ENCODE measurements at places on chromosomes 6 and 20.

GRCh38 chr6:131073577-131073976 is 10.5 kb upstream of the EPB41L2 start:
- DNase-seq, result no peak

- no peak for DNase-seq
These were observed 17.5 kb upstream of the MRGBP start for GRCh38 chr20:62778601-62779416.

GRCh38 chr20:19112828-19113227 is 99.6 kb upstream of the SLC24A3 start:
- DNase-seq, result no peak

- peak; percentile 48 for DNase-seq
These were observed 30.4 kb downstream of the KCNQ2 start for GRCh38 chr20:63442100-63442493.

DNA sequence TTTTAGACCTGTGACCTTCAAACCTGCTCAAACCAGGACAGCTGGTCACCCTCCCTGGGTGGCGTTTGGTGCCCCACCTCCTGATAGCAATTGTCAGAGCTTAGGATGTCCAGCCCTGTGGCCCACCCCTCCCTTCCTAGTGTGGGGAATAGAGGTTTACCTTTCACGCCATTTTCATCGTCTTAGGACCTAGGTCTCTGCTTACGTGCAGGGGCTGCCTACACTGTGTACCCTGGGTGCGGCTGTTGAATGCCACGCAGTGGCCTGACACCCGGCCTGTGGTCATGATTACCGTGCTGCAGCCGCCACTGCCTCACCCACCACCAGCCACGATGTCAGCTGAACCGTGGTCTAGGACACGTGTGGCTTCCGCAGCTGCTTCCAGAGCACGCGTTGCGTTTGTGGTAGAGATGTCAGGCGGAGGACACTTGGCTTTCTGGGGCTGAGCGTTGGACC is 157.3 kb downstream of the DTNBP1 start:
- DNase-seq, result no peak

DNA sequence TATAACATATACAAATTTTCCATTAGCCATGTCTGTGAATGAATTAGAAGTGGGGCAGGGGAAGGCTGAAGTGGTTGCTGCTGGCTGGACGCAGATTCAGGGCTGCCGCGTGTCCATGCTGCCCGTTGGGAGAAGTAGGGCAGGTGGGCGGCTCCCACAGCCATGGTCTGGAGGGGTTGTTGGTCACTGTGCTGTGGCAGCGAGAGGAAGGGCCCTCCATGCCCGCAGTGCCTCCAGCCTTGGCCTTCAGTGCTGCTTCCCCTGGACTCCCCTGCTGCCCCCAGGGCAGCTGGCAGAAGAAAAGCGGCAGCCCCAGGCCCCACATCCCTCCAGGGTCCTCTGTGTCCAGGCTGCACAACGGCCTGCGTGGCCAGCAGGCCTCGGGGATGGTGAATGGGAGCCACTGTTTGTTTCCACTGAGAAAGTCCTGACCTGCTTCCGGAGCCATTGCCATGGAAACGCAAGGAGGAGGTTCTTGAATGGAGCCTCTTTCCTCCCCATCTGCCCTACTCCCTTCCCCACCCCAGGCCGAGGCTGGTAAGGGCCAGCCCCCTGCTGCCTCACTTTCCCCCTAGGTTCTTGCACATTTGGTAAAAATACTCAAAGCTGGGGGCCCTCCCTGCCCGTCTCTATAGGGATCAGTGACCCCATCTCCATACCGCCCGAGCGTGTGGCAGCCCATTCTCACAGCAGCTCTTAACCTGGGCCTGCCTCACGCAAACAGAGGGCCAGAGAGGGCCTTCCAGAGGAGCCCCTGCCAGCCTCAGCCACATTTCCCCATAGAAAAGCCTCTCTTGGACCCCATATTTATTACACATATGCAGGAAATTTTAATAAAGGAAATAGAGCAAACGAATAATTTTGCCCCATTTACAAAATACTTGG is 113.3 kb downstream of the SASH1 start:
- no peak for DNase-seq

DNA sequence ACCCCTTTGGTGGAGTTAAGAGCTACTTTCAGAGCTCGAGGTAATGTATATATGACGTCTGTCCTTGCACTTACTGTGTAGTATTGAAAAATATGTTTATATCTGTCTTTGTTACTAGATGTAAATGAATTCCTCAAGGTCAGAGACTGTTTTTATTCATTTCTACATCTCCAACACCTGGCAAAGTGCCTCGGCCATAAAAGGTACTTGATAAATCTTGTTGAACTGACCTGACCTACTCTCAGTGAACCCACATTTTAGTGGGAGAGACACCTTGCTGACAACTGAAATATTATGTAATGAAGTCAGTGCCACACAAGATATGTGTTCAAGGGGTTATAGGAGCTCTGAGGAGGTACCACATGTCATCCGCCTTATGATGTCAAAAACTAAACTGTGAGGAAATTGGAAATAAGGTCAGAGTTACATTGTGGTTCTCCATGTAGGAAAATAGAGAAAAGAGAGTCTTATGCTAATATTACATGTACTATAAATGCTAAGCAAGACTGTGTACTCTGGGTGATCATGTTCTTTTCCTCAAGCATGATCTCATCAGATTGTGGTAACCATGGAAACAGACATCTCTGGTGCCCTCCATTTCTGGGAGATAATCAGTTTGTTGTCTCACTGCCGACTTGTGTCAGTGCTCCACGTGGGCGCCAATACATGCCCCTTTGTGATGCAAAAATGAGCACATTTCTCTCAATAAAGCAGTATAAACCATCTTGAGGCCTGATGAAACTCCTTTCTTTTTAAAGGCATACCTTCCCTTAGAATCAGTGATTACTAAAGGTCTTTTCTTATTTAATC is 5.7 kb upstream of the TMEM30A start:
- no peak for DNase-seq

DNA sequence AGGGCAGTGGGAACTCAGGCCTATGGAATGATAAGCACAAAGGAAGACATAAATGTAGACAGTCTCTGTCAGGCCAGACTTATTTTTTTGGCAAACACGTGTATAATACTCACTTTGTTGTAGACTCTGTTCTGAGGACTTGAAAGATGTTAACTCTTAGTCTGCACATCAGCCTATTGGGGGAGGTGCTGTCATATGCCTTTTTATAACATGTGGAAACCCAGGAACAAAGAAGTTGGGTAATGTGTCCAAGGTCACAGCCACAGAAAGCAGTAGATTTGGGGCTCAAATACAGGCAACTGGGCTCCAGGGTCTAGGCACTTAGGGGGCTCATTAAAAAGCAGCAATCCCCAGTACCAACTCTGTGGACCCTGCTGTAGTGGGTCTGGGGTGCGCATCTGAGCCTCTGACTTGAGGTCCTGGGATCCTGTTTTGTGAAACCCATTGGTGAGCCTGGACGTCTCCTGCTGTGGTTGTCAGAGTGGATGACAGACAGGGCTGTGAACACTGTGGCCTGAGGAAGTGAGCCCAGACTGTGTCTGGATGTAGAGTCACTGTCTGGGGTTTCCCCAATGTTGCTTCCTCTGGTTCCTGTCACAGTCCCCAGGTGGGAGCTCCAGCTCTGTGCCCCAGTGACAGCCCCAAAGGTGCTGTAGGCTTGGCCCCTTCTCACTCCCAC is 50.0 kb downstream of the CDH26 start:
- DNase-seq, result no peak

DNA sequence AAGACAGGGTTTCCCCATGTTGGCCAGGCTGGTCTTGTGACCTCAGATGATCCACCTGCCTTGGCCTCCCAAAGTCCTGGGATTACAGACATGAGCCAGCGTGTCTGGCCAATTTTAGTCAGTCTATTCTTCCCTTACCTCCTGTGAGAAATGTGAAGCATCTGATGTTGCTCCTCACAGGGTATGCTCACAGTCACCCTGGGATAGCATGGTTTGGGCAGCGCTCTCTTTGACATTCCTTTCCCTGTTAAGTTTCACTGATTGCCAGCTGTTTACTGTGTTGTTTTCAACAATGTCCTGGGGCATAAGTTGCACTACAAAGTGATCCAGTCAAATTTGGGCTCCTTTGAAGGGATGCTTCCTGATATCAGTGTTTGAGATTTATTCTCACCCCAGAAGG is 13.1 kb downstream of the CDC5L start:
- no peak for DNase-seq

DNA sequence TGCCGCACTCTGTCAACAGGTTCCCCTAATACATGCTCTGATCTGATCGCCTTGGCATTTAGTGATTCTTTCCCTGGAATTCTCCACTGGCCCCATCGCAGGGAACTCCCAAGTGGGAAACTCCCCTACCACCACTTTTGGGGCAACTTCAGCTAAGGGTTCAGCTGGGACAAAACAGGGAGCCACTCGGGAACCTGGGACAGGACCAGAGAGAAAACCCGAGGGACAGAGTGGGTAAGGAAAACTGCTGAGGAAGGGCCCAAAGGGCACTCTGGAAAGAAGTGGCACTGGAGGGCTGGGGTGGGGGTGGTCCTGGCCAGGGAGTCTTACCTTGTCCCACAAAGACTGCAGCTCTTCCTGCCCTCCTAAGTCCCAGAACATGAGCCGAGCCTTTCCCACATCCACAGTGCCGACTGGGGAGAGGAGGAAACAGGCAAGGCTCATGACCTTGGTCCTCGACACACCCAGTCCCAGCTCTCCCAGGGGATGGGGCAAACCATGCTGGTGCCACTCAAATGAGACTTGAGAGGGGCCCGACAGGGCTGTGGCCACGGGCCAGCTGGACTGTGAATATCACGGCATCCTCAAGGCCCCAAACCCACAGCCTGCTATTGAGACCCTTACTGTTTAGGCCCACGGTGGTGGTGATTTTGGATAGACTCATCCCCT is 1.6 kb downstream of the ARFRP1 start:
- no peak for DNase-seq

DNA sequence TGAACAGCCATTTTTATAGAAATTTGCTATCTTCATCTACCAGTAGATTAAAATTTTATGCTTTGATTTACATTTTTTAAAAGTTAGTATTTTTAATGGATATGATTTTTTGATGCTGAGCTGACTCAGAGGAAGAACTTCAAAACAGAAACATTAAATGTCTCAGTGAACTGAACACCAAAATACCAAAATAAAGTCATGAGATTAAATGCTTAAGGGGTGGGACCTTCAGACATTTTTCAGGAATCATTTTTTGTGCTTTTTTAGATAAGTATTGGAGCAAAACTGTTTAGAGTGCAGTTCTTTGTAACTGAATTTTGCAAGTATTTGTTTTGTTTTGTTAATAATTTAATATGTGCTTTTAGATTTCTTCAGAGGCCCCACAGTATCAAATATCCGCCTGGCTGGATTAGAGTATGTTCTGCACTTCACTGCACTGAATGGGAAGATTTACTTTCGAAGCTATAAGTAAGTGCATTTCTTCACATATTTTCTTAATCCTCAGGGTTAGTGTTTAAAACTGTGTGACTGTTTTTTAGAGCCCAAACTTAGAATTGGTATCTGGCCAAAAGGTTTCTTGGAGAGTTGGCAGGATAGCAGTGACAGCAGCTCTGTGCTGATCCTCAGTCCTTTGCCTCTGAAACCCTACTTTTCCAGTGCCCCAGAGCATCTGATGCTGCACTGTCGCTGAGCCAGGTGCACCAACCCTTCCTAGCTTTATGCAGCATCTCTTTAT is 33.7 kb downstream of the RPF2 start:
- no peak for DNase-seq

- DNase-seq, result no peak
These were observed 408.5 kb upstream of the RGS17 start for GRCh38 chr6:153539602-153540001.

- no peak for DNase-seq
These were observed 405.7 kb upstream of the CITED2 start for GRCh38 chr6:139779988-139780774.

DNA sequence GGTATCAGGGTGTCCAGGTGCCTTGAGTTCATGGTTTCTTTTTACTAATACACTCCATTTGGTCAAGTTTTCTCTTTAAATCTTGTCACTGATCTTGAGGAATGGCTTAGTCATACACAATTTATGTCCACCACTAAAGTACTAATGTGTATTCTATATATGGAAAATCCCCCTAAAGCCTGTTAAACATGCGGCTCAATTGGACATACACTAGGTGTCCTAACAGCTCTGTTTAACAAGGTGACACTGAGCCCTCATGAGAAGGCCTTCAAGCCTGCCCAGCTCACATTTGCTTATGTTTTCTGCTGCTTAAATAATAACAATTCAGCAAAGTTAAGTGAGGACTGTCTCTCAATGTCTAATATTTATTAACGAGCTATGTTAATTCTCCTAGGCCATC is 31.5 kb downstream of the PDE7B start:
- DNase-seq, result no peak

- no peak for DNase-seq
These were observed 216.7 kb downstream of the SYNDIG1 start for GRCh38 chr20:24686156-24686555.

DNA sequence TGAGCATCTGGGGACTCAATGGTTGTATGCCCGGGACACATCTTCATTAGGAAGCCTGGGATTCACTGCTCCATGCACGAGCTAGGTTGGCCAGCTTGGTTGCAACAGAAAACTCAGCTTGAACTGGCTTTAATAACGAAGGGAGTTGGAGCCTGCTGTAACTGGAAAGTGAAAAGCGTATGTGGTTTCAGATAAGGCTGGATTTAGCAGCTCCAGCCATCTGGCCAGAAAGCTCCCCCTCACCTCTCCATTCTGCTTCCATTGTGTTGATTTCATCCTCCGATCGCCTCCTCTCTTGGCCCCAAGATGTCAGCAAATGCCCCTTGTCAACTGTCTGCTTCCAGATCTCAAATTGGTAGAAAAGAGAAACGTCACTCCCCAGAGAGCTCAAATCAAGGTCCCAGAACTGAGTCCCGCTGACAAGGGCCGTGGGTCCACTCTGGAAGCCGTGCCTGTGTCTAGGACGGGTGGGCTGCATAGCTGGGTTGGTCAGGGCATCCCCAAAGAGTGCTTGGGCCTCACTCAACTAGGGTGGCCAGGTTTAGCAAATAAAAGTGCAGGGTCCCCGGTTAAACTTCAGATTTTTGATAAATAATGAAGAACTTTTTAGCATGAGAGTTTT is 117.0 kb upstream of the PMEPA1 start:
- no peak for DNase-seq

GRCh38 chr6:24284006-24284405 is 73.9 kb downstream of the DCDC2 start:
- DNase-seq, result no peak

DNA sequence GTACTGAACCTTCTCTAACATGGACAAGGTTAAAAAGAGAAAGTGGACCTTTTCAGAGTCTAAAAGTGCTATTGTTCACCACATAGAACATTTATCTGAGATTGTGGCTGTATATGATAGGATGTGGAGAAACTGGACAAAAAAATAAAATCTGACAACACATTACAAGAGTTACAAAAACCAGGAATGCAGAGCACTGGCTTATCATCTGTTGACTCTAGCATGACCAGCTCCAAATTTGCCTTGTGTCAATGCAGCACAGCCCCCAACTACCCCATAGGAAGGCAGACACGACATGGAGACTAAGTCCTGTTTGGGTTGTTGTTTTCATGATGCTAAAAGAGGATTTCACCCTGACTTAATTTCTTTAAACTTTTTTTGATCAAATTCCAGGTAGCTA is 436.9 kb upstream of the MARCKS start:
- no peak for DNase-seq

Data from stimulated activated CD4-positive, alpha-beta T cell treated with anti-CD3 and anti-CD28 coated beads, Interleukin-2, amount 100 ng/mL, for 4 hours (primary cell).